ENCODE measurements at places on chromosomes 5 and 9. TPM values are rescaled to one million over a fixed set of nuclear protein-coding genes. Genes with fewer than 3 reads are reported as not detected.
A peak's percentile ranks its signal among the peaks of the same experiment; 100 is the strongest.

Gene COL15A1
- 0.44 TPM for total RNA-seq

Gene TSPAN17
- 45.7 TPM for total RNA-seq

Gene WDR70
- 37.8 TPM for total RNA-seq

Gene PCDHGB7
- total RNA-seq, result 10.7 TPM

Gene TEX48
- total RNA-seq, result not detected

Gene ARID3C
- total RNA-seq, result 0.23 TPM

Gene TUSC1
- 6.0 TPM for total RNA-seq

Gene CD74
- total RNA-seq, result 28.2 TPM

Gene PCDHB5
- total RNA-seq, result 8.5 TPM

Gene ANKRD31
- total RNA-seq, result 0.09 TPM

DNA sequence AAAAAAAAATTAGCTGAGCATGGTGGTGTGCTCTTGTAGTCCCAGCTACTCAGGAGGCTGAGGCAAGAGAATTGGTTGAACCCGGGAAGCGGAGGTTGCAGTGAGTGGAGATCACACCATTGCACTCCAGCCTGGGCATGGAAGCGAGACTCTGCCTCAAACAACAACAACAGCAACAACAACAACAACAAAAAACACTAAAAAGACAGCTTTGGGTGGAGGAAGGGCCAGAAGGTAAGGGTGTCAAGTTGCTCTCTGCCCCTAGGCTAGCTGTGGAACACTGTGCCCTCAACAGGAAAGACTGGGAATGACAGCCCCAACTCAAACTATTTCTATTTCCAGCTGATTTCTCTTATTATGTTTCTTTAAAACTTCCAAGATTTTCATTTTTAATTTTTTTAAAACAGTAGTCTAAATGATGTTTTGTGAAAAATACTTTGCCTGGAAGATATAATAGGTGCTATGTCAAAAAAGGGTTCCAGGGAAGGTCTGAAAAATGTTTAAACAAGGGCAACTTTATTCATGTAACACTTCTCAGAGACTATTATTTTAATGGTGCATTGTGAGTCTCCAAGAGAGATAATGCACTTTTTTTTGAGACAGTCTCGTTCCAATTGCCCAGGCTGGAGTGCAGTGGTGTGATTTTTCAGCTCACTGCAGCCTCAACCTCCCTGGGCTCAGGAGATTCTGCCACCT, 29.9 kb downstream of the CLINT1 start:
- DNase-seq, result peak; percentile 38

- DNase-seq, result peak; percentile 21
Measured at GRCh38 chr5:39714036-39714698, 289.4 kb upstream of the DAB2 start.

GRCh38 chr9:128025736-128026135, 41.4 kb downstream of the NAIF1 start:
- DNase-seq, result no peak

GRCh38 chr5:150615141-150615699, 25.2 kb upstream of the SYNPO start:
- no peak for DNase-seq

GRCh38 chr5:53877243-53877642, 316.8 kb downstream of the NDUFS4 start:
- no peak for DNase-seq

- no peak for DNase-seq
Measured at GRCh38 chr5:137316346-137316736, 182.8 kb downstream of the SPOCK1 start.

GRCh38 chr5:125175348-125176004, 429.0 kb upstream of the ZNF608 start:
- no peak for DNase-seq

- no peak for DNase-seq
Measured at GRCh38 chr9:119956111-119956510, 586.9 kb upstream of the BRINP1 start.

DNA sequence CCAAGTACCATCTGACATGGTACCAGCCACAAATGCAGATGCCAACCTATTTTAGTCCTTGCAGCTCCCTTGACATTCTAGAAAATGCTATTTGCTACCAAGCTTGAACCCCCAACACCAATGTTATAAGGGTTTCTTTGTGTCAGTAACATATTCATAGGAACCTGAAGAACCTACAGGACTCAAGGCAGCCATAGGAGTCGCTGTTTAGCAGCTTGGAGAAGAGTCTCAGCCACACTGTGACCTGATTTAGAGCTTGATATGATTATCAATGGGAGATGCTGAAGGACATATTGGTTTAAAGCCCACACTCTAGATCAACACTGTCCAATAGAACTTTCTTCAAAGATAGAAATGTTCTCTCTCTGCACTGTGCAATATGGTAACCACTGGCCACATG, 6.4 kb upstream of the ZFR start:
- DNase-seq, result no peak

DNA sequence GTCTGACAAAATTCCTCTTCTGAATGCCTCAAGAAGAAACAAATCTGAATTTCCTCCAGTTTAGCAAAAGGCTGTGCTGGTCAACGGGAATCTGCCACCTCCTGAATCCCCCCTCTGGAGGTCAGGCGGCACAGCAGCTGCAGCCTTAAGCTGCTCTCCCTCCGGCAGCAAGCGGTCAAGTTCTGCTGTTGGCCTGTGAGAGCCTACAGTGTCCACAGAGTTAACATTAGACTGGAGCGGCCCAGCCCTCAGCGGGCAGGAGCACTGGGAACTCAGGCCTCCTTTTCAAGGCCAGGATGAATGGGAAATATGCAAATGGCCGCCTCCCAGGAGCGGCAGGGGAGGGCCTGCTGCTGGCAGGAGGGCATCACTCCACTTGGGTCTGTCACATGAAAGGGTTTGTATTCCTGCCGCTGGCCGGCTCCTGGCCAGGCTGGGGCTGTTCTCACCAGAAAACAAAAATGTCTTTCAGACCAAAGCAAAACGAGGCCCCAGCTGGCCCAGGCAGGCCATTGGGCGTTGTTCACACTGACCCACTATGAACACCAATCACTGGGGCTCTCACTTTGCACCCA, 8.2 kb downstream of the ACSL6 start:
- DNase-seq, result peak; percentile 68

DNA sequence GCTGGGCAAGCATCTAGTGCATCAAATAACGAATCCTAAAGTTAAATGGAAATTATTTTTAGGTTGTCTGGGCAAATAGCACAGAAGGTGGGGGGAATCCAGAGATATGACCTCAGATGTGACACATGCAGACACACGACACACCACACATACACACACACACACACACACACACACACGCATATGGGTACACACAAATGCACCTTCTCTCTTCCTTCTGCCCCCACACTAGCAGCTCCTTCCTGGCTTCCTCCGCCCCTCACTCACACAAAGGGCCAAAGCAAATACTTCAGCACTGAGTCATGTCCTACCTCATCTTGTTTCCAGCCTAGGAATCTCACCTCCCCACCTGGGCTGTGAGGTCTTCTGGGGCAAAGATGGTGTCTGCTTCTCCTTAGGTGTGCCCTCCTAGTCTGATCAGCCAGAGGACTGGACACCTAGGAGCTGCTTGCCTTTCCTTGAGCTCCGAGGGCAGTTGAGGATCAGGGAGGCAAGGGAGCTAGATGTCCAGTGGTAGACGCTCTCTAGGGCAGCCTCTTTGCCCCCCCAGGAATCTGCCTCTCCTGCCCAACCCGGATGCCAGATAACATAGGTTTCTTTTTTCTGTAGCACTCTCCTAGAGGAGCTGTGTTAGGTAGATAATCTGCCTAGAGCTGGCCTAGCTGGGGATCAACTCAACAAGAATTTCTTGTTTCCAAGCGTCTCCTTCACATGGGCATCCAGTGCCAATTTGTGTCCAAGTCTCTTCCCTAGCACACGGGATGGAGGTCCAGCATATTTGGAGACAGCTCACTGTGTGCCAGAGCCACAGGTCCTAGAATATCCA, 14.3 kb upstream of the JADE2 start:
- DNase-seq, result peak; percentile 44

GRCh38 chr9:78303377-78304062, 6.6 kb downstream of the PSAT1 start:
- no peak for DNase-seq

DNA sequence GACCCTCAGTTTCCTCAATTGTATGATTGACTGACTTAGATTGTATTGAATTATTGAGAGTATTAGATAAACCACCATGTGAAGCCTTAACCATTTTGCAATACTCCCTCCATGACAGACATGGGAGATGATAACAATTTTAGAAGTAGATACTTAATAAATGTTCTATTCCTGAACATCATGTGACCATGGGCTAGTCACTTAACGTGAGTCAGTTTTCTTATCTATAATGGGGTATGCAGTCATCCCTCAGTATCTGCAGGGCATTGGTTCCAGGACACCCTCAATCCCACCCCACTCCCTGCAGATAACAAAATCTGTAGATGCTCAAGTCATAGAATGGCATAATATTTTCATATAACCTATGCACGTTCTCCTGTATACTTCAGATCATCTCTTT, 31.0 kb downstream of the SNX18 start:
- DNase-seq, result no peak

- DNase-seq, result no peak
Measured at GRCh38 chr9:107932601-107933000, 443.0 kb upstream of the KLF4 start.

DNA sequence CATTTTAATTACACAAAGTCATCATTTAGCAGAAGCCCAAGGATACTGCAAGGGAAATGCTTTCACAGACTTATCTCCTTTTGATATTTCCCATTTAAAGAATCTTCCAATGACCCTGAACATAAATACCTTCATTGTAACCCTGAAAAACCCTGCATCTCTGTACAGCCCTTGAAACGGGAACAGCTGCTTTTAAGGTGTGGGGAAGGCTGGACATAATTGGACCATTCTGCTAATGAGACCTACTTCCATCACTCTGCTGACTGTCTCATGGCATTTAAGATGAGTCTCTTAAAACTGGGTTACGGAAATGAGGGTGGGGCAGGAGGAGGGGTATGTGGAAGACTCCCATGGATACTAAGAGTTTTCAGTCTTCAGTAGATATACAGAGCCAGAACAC, 485.8 kb downstream of the BRINP1 start:
- no peak for DNase-seq

DNA sequence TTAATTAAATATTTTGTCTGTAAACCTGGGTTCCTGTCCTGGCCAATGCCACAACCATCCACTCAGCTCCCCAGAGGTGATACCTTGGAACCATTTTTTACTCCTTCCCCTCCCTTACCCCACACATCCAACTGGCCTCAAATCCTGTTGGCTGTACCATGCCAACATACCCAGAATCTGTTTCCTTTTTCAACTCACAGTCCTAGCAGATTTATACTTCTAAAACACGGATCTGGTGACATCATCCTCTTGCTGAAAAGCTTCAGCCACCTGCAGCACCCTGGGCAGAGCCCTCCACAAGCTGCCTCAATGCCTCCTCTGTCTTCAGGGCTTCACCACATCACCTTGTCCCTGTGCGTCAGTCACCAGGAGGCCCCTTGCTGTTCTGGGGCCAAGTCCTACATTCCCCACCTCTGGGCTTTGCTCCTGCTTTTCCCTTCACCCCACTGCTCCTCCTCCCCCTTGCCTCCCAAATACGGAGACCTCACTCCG, 14.9 kb downstream of the SEMA6A start:
- no peak for DNase-seq

- no peak for DNase-seq
Measured at GRCh38 chr5:115289104-115289503, 7.3 kb downstream of the CCDC112 start.

DNA sequence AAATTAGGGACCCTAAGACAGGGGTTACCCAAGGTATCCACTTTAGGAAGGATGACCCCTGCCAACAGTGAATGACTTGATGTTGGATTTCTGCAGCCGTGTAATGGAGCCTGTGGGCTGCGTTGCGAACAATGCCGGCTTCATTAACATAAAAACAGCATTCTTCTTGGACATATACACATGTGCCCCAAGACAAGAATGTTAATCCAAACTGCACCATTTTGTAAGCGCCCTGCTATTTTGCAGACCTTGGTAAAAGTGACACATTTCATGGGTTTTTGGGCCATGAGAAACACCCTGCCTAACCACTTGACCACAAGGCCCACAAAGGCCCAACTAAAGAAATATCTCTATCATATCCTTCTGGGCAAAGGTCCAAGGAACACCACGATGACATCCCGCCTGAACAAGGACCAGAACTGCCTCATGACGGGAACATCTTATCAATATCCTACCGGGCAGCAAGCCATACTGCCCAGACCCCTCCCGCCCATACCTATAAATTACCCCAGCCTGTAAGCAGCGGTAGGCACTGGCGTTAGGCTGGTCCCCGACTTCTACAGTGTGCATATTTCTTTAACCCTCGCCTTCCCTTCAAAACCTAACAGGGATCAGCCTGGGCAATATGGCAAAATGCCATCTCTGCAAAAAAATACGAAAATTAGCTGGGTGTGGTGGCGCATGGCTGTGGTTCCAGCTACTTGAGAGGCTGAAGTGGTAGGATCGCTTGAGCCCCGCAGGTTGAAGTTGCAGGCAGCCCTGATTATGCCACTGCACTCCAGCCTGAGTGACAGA, 9.7 kb upstream of the PDCD1LG2 start:
- no peak for DNase-seq

DNA sequence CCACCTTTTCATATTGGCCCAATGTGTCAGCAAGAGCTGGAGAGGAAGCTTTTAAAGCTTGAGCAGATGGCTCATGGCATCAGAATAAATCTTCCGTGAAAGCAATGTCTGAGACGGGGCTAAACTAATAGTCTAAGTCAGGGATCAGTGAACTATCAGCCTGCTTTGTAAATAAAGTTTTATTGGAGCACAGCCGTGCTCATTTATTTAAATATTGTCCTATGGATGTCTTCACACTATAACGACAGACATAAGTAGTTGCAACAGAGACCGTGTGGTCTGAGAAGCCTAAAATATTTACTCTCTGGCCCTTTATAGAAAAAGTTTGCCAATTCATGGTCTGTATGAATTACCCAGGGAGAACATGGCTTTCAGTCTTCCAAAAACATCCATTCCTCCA, 85.6 kb upstream of the SLC44A1 start:
- DNase-seq, result no peak

DNA sequence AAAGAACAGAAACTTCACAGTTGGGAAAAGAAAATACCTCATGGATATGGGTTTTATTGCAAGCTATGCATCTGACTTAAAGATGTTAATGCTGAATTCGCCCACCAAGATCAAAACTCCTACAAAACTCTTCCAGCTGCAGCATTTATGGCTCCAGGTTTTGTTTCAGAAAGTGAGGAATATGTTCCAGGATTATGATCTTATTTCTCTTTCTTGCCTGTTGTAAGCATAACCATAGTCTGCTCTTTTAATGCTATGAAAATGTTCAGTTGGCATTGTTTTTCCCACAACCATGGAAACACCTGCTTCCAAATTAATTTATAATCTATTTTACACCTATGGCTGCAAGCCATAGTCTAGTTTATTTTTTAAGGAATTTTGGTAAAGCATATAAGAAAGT, 34.9 kb upstream of the FST start:
- DNase-seq, result no peak
